ENCODE measurements at places on chromosomes 7 and 10.

DNA sequence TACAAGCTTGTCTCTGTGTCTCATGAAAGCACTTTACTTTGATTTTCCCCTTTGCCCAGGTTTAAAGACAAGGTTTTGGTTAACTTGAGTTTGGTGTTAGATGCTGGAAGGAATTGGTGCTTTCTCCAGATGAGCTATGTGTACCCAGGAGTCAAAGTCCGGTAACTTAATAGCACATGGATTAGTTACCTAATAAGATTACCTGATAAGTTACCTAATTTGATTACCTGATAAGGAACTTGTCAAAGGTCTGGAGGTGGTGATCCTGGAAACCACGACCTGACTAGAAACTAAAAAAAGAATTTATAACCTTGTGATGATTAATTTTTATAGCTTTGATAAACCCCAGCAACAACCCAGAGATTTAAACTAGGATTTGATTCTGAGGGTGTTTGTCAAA, 269.9 kb upstream of the CACNA2D1 start:
- DNase-seq = no peak

GRCh38 chr7:159027789-159028507, 116.7 kb downstream of the VIPR2 start:
- no peak for DNase-seq

DNA sequence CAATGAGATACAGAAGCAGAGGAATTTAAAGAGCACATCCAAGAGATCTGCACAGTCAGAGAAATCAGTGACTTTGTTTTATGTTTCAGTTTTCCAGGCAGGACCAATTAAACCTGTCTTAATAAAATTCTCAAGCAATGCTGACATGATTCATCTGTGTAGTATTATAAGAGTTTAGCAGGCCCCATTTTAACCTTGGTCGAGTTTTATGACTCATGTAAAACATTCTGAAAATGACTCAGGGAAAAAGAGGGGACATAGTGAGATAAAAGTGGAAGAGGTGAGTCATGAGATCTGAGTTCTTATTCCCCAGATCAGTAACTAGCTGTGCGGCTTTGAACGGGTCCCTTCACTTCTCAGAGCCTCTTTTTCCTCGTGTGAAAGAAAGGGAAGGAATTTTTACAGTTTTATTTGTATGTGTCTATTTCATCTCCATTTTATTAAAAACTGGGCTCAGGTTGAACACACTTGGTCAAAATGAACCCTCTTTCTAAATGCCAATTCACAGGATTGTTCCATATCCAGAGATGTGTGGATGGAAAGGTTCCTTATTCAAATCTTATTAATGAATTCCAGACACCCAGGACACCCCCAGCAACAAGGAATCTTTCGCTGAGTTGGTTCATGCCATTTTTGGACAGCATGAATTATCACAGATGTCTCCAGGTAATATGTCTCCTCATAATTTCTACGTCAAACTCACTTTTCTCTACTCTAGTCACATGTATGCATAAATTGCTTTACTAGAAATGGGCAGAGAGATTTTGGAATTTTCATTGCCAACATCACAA, 143.2 kb downstream of the JAZF1 start:
- DNase-seq = no peak

- DNase-seq = no peak
These were observed 3.4 kb upstream of the BMPR1A start for GRCh38 chr10:86753051-86753450.

GRCh38 chr7:12322284-12322902, 81.3 kb downstream of the VWDE start:
- no peak for DNase-seq

- no peak for DNase-seq
These were observed 109.1 kb downstream of the SEPTIN7 start for GRCh38 chr7:35909870-35910357.

DNA sequence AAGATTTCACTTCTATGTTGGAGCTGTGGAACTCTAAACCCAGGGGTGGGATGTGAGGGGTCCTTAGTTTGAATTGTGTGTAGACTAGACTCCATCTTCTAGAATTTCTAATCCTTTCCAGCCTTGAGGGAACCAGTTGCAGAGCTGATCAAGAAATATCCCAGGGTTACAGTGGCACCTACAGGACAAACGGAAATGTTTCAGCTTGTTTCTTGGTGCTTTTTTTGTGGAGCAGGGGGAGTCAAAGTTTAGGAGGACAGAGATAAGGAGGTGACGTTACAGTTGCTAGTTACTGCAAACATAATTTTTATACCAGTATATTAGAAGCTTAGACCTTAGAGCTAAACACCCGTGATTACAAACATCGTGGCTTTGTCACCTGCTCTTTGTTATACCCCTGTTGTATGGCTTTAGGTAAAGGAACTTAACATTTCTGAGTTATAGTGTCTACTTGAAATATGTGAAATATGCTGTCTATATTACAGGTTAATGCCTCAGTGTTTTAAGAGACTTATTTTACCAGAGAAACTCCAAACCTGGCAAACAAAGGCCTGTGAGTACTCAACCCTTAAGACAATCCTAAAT, 84.5 kb upstream of the DYNC1I1 start:
- DNase-seq = peak; percentile 15

GRCh38 chr7:24718977-24719491, 38.2 kb downstream of the GSDME start:
- no peak for DNase-seq

GRCh38 chr7:50214126-50214670, 90.3 kb upstream of the IKZF1 start:
- no peak for DNase-seq

GRCh38 chr7:88462799-88463198, 156.1 kb upstream of the STEAP4 start:
- no peak for DNase-seq

- no peak for DNase-seq
These were observed 16.9 kb downstream of the SHH start for GRCh38 chr7:155795401-155795800.

DNA sequence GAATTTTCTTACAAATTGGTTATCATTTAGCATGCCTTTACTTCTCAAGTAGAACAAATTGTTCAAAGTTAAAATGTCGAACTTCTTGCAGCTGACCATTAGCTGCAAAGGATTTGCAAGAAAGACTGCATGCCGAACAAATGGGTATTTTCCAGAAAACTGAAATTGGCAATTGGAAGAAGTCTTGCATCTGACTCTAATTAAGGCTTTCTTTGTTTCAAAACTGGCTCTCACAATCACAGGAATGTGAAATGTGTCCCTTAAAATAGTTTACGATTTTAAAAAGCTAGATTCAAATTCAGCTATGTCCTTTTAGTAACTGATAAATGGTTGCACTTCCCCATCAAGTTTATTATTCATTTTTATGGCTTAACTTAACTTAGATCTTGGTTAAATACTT, 207.9 kb downstream of the ARL4A start:
- no peak for DNase-seq

GRCh38 chr10:131814567-131815265, 86.1 kb upstream of the PPP2R2D start:
- no peak for DNase-seq

DNA sequence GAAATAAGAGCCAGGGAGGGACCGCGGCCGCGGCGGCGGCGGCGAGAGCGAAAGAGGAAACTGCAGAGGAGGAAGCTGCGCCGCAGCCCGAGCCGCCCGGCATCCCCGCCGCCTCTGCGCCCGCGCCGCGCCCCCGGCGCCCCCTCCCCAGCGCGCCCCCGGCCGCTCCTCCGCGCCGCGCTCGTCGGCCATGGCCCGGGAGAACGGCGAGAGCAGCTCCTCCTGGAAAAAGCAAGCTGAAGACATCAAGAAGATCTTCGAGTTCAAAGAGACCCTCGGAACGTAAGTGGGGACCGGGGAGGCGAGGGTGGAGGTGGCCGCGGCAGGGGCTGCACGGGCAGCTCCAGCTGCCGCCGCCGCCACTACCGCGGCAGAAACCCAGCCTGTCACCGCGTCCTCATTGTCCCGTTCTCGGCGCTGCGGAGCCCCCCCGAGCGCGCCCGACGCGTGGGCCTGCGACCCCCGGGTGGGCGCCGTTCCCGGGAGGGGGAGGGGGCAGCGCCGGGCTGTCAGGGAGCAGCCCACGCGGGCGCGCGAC, 351 bp downstream of the CAMK1D start:
- DNase-seq = no peak

DNA sequence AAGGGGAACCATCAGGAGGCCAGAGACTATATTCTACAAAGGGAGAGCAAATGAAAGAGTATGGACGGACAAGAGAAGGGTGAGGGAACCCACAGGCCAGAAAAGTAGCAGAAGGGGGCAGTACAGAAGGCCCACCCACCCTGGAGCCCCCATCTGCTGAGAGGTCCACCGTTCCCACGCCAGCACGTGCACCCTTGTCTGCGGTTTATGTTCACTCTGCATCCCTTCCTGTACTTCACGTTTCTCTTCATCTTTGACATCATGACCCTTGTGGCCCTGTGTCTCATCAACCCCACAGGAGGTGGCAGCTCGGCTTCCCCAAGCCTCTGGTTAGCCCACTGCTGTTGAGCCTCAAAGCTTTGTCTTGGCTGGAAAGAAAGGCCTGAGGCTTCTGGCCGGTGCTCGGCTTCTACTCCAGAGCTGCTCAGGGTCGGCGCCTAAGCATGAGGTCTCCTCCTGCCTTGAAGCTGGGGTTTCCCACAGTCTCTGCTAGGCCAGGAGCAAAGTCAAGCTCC, 138.0 kb downstream of the DLG5 start:
- no peak for DNase-seq

- peak; percentile 75 for DNase-seq
These were observed 19.8 kb downstream of the ERCC6 start for GRCh38 chr10:49518982-49519578.

DNA sequence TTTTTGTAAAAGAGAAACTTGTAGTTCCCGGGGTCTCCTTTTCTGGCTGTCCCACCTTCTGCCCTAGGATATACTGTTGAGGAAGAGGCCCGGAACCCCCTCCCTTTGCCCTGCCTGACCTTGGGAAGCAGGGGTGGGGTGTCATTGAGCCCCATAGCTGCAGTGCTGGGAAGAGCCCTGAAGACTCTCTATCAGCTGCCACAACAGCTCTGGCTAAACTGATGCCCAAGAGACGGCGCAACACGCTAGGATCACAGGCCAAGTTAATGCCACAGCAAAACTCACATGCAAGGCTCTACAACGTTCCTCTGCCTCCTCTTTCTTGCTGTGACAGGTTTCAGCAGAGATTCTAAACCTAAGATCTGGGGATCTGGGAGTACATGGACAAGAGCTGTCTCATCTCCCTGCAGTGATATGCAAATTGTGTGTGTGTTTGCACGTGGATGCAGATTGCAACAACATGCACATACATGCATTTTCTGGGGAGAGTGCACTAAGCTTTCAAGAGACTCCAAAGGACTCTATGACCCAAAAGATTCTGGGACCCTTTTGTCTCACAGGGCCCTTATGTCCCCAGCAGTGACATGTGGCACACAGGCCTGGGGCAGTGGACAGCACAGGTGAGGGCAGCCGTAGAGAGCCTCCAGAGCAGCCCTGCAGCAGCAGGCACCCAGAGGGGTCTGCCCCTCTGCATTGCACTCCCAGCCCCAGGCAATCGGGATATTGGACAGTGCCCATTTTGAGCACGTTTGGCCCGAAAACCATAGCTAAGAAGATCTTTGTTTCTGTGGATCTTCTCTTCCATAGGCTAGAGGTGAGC, 2.5 kb downstream of the RASSF4 start:
- no peak for DNase-seq

DNA sequence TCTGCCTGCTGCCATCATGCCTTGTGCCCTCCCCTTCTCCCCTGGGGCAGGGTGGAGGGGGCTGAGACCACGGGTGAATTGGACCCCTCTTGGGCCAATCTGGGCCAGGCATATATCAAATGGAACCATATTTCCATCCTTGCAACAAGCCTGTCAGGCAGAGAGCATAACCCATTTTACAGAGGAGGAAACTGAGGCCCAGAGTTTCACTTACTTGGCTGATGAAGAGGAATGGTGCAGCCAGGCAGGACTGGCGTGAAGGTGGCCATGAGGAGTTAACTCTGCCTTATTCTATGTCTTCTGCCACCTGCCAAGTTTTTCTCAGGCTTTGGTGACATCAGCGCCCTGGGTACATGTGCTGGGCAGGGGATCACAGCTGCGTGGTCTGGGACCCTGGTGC, 155.5 kb upstream of the PCBD1 start:
- DNase-seq = no peak

- DNase-seq = no peak
These were observed 8.8 kb upstream of the CRPPA start for GRCh38 chr7:16430133-16430532.

GRCh38 chr7:74074770-74075169, 8.8 kb upstream of the LIMK1 start:
- DNase-seq = no peak
